ENCODE measurements at places on chromosomes 2 and 18. TPM values are rescaled to one million over a fixed set of nuclear protein-coding genes. Genes with fewer than 3 reads are reported as not detected.

HOXD4 gene
- total RNA-seq: not detected

TGFBRAP1 gene
- total RNA-seq: 22.8 TPM

GPR35 gene
- 8.9 TPM for total RNA-seq

UCN gene
- 5.9 TPM for total RNA-seq

EFHD1 gene
- 4.3 TPM for total RNA-seq

CD8B gene
- 456 TPM for total RNA-seq

G6PC2 gene
- total RNA-seq: not detected

ASXL3 gene
- total RNA-seq: not detected

SLC9A2 gene
- total RNA-seq: not detected

PLB1 gene
- not detected for total RNA-seq

ERFE gene
- total RNA-seq: not detected

TUBA3D gene
- not detected for total RNA-seq

SNX17 gene
- total RNA-seq: 121 TPM

COLEC12 gene
- total RNA-seq: not detected

SELENOI gene
- total RNA-seq: 21.5 TPM

CCDC141 gene
- total RNA-seq: 26.8 TPM

LOXL3 gene
- 0.22 TPM for total RNA-seq

SERPINB12 gene
- not detected for total RNA-seq

SIX2 gene
- total RNA-seq: not detected

TUBB8B gene
- not detected for total RNA-seq

ONECUT2 gene
- total RNA-seq: not detected

ELOA2 gene
- not detected for total RNA-seq

ZNF521 gene
- not detected for total RNA-seq

C2orf92 gene
- total RNA-seq: 21.2 TPM

DCDC2C gene
- not detected for total RNA-seq

RFTN2 gene
- total RNA-seq: 0.47 TPM

LHCGR gene
- not detected for total RNA-seq

RUFY4 gene
- 1.5 TPM for total RNA-seq

KANSL1L gene
- total RNA-seq: 24.1 TPM

LIPG gene
- total RNA-seq: not detected

SMAD2 gene
- total RNA-seq: 137 TPM

IL1B gene
- total RNA-seq: not detected

WNT6 gene
- not detected for total RNA-seq

NXPH2 gene
- total RNA-seq: not detected

CAPN14 gene
- total RNA-seq: 0.41 TPM

C2orf76 gene
- 11.9 TPM for total RNA-seq

UGT1A10 gene
- total RNA-seq: not detected

GALNT14 gene
- not detected for total RNA-seq

Data from naive thymus-derived CD8-positive, alpha-beta T cell (primary cell).